ENCODE measurements at places on chromosomes 7 and 10.

DNA sequence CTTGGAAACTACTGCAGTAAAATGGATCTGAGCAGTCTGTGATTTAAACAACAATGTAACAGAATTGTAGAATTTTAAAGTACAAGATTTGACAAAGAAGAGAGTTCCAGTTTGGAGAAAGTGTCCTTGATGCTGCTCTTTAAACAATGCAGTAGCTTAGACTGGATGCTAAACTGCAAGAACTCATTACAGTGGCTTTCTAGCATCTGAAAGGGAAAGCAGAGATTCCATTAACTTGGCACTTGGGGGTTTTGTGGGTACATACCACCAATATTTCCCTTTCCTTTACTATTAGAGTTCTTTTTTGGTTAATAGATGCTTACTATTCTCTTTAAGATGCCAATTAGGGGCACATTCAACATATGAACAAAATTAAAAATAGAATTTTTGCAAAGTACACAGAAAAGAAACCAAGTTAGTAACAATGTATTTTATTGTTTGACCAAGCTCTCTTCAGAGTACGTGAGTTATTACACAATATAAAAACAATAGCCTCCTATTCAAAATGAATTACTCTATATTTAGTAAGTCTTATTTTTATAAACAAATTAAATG, 11.9 kb downstream of the PSTK start:
- DNase-seq = no peak

GRCh38 chr10:124259139-124259825, 159.4 kb downstream of the OAT start:
- no peak for DNase-seq

- DNase-seq = no peak
These were observed 83.7 kb upstream of the EFCAB10 start for GRCh38 chr7:105664816-105665525.

DNA sequence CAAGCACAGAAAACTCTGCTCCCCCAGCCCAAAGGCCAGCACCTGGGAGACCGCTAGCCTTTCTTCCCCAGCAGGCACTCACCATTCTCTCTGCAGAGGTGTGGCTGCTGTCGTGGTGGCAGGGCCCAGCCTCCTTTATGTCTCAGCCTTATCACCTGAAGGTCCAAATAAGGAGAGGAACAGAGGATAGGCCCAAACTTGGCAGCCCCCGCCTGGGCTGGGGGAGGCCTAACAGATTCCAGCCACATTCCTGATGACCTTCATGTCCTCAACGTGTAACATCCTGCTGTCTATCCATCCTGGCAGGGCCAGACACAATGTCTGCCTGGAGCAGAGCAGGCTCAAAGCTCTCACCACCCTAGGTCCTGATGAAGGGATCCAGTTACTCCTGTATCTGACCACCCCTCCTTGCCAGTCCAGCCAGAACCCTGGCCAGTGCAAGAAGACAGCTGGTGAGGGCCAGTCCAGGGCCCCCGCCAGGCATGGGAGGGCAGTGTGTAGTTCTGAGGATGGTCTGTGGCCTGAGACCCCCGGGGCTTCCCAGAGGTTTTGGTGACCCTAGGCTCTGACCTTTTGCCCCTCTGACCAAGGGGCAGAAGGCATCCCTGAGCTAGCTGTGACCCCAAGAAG, at the start of gene MYL7:
MYL7 (minus strand) TSS at position 112 of the 630 bp plus-strand sequence; CDS start at position 85, 27 bp downstream.
- DNase-seq = no peak

GRCh38 chr10:115171392-115171960, 78.3 kb downstream of the ATRNL1 start:
- no peak for DNase-seq

GRCh38 chr10:48568131-48568530, 36.7 kb downstream of the ARHGAP22 start:
- DNase-seq = no peak

DNA sequence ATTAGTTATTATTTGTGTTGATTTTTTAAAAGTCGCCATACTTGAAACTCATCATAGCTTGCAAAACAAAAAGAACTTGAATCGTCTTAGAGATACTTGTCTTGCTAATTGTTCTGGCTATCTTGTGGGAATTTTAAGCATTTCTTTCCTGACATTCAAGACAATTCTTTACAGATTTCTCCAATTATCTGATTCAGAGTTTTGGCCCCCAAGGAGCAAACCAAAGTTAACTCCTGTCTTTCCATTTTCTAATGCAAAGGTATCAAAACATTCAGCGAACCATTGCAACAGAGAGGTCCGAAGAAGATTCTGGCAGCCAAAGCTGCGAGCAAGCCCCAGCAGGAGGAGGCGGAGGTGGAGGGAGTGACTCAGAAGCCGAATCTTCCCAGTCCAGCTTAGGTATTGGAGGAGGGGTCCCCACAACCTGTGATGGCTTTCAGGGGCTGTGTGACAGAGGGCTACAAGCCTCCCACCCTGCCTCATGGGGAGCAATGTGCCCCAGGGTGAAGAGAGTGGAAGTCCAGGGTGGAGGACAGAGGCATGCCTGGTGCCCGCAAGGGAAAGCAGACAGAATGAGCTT, 119.4 kb upstream of the STK17A start:
- DNase-seq = no peak

DNA sequence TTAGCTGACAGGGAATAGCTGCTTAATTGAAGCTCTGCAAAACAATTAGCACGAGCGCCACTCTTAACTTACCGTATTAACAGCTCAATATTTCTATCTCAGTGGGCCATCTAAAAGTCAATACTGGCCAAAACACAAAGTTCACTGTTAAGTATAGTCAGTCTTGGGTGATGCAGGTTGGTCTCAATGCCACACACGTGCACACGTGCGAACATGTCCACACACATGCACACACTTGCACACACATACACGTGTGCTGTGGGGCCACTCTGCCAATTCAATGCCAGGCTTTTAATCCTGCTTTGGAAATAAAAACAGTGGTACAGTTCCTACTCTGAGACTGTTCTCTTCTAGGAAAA, 105.1 kb downstream of the GRB10 start:
- no peak for DNase-seq

DNA sequence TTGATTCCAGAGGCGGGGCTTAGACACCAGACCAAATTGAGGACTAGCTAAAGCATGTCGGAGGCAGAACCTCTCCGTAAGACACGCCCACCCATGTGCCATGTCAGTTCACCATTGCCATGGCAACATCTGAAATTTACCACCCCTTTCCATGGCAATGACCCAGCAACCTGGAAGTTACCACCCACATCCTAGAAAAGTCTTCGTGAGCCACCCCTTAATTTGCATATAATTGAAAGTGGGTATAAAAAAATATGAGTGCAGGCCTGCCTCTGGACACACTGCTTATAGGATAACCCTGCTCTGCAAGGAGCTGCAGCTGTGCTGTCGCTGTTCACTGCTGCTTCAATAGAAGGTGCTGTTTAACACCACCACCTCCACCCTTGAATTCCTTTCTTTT, 28.0 kb downstream of the TMEM270 start:
- no peak for DNase-seq

DNA sequence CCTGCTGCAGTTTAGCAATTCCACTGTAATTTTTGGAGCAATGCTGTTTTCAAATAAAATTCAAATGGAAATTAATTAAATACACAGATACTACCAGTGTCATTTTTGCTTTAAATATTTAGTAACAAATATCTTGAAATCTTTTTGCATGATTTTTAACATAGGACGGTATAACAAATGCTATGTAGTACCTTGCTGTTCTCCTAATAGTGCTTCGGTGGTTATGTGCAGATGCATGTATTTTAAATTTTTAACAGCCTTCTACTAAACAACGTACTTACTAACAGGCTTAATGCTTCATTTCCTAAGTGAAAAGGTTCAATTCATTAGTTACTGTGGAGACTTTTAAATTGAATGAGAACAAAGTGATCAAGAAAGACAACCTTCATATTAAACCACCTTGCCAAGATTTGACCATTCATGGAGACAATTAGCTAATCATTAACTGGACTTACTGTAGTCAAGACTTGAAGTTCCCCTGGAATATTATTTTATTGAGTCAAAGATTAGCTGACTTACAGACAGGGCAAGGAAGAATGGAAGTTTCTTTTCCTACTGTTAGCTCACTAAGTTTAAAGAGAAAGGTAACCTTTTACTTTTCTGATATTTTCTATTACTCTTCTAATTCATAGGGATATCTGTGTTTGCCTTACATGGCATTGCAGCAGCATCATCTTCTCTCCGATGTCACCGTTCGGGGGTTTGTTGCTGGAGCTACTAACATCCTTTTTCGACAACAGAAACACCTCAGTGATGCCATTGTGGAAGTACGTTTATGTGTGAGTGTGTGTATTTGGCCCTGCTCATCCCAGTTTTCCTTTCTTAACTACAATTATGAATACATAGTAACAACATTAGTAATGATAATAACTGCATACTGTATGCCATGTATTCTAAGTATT, 74.3 kb downstream of the AVL9 start:
- DNase-seq = no peak

DNA sequence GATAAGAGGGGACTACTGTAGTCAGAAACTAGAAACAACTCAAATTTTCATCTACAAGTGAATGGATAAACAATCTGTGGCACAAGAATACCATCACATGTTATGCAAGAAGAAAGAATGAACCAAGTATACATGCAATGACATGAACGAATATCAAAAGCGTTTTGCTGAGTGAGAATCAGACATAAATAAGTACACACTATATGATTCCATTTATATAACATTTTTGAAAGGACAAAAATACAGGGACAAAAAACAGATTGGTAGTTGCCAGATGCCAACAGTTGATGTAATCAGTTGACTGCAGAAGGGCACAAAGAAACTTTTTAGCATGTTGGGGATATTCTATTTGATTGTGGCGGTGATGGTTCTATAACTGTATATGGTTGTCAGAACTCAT, 33.6 kb downstream of the CTNNA3 start:
- no peak for DNase-seq

GRCh38 chr10:29248158-29248557, 40.7 kb upstream of the LYZL1 start:
- no peak for DNase-seq

DNA sequence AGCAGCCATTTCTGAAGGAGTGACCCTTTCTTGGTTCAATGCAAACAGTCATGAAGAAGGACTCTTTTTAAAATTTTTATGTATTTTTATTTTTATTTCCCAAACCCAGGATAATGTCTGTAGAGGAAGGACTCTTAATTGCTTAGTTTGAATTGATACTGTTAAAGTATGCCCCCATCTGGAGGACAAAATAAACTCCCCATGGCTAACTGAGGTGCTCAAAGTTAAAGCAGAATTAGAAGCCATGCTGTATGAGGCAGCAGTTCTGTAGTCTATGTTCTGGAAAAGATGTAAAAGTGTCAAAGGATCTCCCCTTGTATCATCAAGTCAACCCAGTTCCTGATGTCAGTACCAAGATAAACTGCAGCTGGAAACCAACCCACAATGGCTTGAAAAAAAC, 617.9 kb upstream of the GRM3 start:
- no peak for DNase-seq

GRCh38 chr10:69874449-69874848, 72.7 kb downstream of the COL13A1 start:
- DNase-seq = no peak

DNA sequence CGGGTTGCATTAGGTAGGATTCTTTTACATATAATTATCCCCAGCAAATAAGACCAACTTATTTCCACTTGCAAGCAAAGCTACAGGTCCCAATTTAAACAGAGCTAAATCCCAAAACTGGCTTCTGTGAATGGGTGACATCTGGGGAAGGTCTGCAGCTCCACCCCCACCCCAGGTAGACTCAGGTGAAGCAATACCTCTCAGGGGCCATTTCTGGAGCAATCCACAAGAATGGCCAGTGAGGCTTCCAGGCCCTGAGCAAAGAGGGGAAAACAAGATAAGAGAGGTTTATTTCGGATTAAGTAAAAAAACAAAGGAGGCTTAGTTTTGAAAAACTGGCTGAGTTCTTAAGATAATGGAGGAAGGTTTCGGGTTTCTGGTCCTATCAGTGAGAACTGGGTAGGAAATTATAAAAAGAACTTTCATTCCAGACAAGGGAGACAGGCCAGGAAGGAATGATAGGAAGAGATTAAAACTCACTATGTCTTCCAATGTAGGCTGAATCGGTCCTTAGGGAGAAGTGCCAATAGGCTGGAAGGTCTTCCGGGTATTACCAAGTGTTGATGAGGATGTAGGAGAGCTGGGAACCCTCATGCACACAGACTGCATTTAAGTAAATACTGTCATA, 25.4 kb downstream of the SH3PXD2A start:
- DNase-seq = no peak

GRCh38 chr10:70809726-70810125, 6.0 kb upstream of the SGPL1 start:
- no peak for DNase-seq

GRCh38 chr10:96413151-96413787, 54.5 kb upstream of the OPALIN start:
- DNase-seq = no peak

DNA sequence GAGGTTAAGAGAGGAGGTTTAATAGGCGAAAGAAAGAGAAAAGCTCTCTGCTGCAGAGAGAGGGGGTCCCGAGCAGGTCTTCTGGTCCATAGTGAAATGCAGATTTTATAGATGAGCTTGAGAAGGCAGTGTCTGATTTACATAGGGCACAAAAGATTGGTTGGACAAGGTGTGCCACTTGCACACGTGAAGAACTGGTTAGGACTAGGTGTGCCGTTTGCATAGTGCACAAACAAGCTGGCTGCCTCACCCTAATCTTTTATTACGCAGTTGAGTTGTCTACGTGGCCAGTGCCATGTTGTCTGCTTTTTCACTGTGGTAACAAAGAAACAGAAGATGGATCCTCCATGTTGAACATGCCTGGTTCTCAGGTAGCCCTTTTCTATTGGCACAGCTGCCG, 82.6 kb downstream of the AMPH start:
- no peak for DNase-seq

GRCh38 chr7:155173905-155174304, 103.8 kb downstream of the HTR5A start:
- DNase-seq = no peak

DNA sequence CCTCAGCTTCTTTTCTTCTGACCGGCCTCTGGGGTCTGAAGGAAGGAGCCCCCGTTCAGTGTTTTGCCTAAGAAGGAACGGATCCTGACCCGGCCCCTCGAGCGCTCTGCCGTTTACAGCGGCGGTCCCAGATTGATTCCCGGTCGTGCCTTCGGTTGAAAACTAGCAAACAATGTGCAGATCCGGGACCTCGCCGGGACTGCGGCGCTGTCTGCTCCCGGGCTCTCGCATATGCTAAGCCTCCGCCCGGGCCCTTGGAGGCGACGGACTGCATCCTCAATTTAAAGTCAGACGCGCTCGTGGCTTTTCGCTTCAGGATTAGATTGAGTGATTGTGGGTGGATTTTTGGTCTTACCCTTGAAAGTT, 559 bp downstream of the DBF4 start:
- peak; percentile 62 for DNase-seq

- DNase-seq = no peak
These were observed 39.5 kb upstream of the INSIG1 start for GRCh38 chr7:155258226-155258560.

GRCh38 chr10:42971251-42971599, 105.6 kb upstream of the RET start:
- no peak for DNase-seq
